ENCODE measurements at places on chromosomes 4 and X. TPM values are rescaled to one million over a fixed set of nuclear protein-coding genes. Genes with fewer than 3 reads are reported as not detected.

GRCh38 chr4:140152751-140153418 lies 1.1 kb downstream of the MAML3 start:
- DNase-seq: no peak

GRCh38 chr4:4800646-4801408 lies 58.6 kb upstream of the MSX1 start:
- no peak for DNase-seq

DNA sequence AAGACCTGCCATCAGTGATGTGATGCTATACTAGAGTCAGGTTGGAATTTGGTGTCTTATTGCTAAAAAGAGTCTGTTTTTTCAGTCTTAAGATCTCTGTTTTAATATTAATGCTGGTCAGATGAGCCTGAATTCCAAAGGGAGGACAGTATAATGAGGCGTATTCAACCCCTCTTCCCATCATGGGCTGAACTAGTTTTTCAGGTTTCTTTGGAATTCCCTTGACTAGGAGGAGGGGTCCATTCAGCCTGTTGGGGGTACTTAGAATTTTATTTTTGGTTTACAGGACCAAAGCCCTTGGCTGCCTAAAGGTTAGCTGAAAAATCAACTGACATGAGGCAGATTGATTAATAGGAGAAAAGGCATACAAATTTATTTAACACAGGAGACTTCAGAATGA lies 24.1 kb upstream of the PI4K2B start:
- no peak for DNase-seq

GRCh38 chrX:125378770-125379169 lies 59.1 kb downstream of the TEX13C start:
- no peak for DNase-seq

DNA sequence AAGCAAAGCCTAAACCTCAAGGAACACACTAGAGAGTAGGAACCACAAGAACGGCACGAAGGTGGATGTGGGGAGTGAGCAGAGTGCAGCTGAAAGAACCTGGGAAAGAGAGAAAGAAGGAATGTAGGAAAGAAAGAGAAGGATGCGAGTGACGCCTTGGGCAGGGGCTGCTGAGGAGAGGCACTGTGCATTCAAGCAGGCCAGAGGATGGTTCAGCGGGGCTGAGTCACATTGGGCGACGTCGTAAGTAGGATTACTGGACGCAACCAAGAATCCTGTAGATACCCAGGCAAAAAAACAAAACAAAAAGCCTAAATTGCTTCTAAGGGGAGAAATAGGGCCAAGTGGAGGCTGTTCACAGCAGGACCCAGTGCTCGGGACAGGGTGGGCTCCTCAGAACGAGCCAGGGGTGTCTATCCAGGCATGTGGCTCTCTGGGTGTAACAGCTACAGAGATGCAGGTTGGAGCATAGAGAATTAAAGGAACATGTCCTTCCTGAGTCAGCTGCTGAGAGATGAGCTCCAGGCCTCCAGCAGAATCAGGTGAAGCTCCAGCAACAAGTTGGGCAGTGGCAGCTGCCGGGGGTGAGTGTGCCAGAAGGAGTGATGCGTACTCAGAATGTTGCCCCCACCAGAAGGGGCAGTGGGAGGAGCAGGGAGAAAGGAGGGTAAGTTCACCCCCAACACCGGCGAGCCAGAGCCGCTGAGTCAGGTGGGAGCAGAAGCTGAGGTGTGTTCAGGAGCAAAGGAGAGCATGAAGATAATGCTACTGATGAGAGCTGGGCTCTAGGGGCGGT lies 38.6 kb downstream of the NELFA start:
- no peak for DNase-seq

The SPANXA1 gene
- polyA plus RNA-seq: not detected
